ENCODE measurements at places on chromosomes 3 and 15. TPM values are rescaled to one million over a fixed set of nuclear protein-coding genes. Genes with fewer than 3 reads are reported as not detected.

DNA sequence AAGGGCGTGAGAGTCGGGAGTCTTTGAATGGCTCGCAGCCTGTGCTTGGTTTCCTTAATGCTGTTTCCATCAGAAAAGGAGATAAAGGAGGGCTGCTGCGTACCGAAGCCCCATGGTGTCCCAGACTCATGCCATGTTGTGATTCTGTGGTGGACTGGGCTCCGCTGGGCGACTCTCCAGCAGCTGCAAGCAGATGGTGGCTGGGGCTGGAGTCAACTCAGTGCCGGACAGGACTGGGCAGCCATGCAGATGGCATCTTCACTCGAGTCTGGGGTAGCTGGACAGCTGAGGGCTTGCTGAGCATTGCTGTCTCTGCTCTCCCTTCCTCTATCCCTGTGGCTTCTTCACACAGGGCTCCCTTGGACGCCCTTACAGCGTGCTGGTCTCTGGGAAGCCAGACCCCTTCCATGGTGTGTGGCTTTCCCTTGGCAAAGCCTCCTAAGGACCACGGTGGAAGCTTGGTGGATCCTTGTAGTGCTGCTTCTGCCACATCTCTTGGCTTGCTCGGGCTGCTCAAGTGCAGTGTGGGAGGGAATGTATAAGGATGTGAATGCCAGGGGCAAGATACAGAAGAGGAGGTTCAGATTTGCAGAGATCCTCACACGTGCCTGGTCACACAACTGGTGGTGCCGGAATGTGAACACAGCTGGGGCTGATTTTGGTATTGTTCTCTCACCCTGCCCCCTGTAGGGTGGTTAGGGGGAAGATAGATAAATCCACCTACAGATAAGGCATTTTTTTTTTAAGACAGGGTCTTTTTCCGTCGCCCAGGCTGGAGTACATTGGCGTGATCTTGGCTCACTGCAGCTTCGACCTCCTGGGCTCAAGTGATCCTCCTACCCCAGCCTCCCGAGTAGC, 9.0 kb downstream of the NIPA1 start:
- H3K27me3 ChIP-seq, result no peaks in the 10 kb centered on the region
- DNase-seq, result no peak
- H3K36me3 ChIP-seq, result no peaks in the 10 kb centered on the region
- no peak overlapping the region for H3K27ac ChIP-seq

TRH gene
- 0.37 TPM for total RNA-seq

GRCh38 chr15:71085809-71086208, 29.5 kb upstream of the THSD4 start:
- no peak overlapping the region for H3K27ac ChIP-seq
- DNase-seq, result no peak
- H3K27me3 ChIP-seq, result no peaks in the 10 kb centered on the region
- no peak overlapping the region for H3K4me3 ChIP-seq

PEX11A gene
- total RNA-seq, result 15.0 TPM

SIDT1 gene
- not detected for total RNA-seq

SMCO1 gene
- not detected for total RNA-seq

DNA sequence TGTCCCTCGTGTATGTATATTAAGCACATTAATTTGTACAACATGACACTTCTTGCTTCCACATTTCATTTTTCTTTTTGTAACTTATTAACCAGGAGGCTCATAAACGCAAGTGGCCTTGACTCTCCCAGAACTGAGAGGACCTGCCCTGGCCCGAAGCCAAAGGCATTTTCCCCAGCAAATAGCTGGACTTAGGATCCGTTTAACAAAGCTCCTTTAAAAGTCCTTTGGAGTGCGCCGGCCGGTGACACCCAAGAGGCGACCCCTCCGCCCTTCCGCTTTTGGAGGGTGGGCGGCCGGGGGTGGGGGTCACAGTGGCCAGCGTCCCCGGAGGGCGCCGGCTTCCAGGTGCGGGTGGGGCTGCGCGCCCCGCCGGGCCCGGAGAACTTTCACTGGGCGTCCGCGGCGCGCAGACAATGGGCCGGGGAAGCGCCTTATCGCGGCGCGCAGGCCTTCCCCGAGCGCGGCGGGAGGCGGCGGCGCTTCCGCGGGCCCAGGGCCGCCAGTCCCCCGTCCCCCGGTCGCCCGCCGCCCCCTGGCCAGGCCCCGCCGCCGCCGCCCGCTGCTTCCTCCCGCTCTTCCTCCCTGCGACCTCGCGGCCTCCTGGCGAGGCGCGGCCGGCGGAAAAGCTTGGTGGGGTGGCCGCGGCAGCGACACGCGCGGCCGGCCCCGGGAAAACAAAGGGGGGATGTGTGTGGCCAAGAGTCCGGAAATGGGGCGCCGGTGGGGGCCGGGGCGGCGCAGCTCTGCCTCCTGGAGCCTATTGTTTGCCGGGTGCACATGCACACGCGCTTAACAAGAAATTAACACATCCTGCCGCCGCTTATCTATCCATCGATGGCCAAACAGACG, 613.4 kb downstream of the MCTP2 start:
- peak overlapping the region; percentile 73 for H3K27ac ChIP-seq
- peak; percentile 68 for DNase-seq
- H3K4me3 ChIP-seq, result peak overlapping the region; percentile 24
- H3K27me3 ChIP-seq, result no peaks in the 10 kb centered on the region

TNFSF10 gene
- total RNA-seq, result 163 TPM

- H3K36me3 ChIP-seq, result no peaks in the 10 kb centered on the region
- DNase-seq, result no peak
- no peak overlapping the region for H3K27ac ChIP-seq
- peaks cover 6% of the 10 kb centered on the region for H3K4me1 ChIP-seq
- no peak overlapping the region for H3K4me3 ChIP-seq
Measured at GRCh38 chr3:133568294-133569014, 5.0 kb upstream of the CDV3 start.

PLSCR5 gene
- total RNA-seq, result not detected

GRCh38 chr15:85475317-85475701, 94.9 kb downstream of the AKAP13 start:
- H3K4me3 ChIP-seq, result no peak overlapping the region
- H3K27ac ChIP-seq, result no peak overlapping the region
- H3K36me3 ChIP-seq, result no peaks in the 10 kb centered on the region
- H3K27me3 ChIP-seq, result no peaks in the 10 kb centered on the region
- H3K4me1 ChIP-seq, result peaks cover 11% of the 10 kb centered on the region
- no peak for DNase-seq

CCDC39 gene
- not detected for total RNA-seq

GRCh38 chr3:102933377-102933776, 498.6 kb downstream of the ZPLD1 start:
- DNase-seq, result no peak
- no peak overlapping the region for H3K4me3 ChIP-seq
- H3K27me3 ChIP-seq, result no peaks in the 10 kb centered on the region
- H3K4me1 ChIP-seq, result no peaks in the 10 kb centered on the region
- no peak overlapping the region for H3K27ac ChIP-seq
- H3K36me3 ChIP-seq, result no peaks in the 10 kb centered on the region

ITIH1 gene
- not detected for total RNA-seq

PPIP5K1 gene
- total RNA-seq, result 7.1 TPM

POLQ gene
- 0.26 TPM for total RNA-seq

- no peak overlapping the region for H3K4me3 ChIP-seq
- no peak for DNase-seq
- no peaks in the 10 kb centered on the region for H3K36me3 ChIP-seq
- H3K27me3 ChIP-seq, result no peaks in the 10 kb centered on the region
- H3K27ac ChIP-seq, result no peak overlapping the region
Measured at GRCh38 chr3:27986234-27986879, 255.1 kb upstream of the CMC1 start.

KBTBD13 gene
- 0.21 TPM for total RNA-seq

- H3K4me1 ChIP-seq, result no peaks in the 10 kb centered on the region
- no peak overlapping the region for H3K27ac ChIP-seq
- no peak for DNase-seq
- H3K27me3 ChIP-seq, result no peaks in the 10 kb centered on the region
Measured at GRCh38 chr3:62454916-62455315, 81.6 kb upstream of the FEZF2 start.

DNA sequence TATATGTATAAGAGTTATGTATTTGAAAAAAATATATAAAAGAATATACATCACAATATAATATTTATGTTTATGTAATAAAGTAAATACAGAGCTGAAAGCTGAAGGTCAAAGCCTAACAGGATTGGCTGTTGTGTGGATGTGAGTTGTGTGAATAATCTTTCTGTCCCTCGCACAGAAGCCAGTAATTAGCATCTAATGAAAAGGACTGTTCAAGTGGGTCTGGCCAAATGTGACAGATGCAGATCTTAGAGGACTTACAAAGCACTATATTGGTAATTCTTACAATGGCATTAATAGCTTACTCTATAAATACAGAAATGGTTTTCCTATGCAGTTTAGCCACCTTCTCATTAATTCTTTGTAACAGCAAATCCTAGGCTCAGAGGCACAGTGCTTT, 2.4 kb downstream of the MKRN3 start:
- no peak overlapping the region for H3K27ac ChIP-seq
- DNase-seq, result no peak
- no peaks in the 10 kb centered on the region for H3K4me1 ChIP-seq
- no peak overlapping the region for H3K4me3 ChIP-seq

GRCh38 chr15:58392611-58393161, 39.1 kb upstream of the LIPC start:
- no peak overlapping the region for H3K27ac ChIP-seq
- no peak overlapping the region for H3K4me3 ChIP-seq
- no peaks in the 10 kb centered on the region for H3K4me1 ChIP-seq
- DNase-seq, result no peak

DNA sequence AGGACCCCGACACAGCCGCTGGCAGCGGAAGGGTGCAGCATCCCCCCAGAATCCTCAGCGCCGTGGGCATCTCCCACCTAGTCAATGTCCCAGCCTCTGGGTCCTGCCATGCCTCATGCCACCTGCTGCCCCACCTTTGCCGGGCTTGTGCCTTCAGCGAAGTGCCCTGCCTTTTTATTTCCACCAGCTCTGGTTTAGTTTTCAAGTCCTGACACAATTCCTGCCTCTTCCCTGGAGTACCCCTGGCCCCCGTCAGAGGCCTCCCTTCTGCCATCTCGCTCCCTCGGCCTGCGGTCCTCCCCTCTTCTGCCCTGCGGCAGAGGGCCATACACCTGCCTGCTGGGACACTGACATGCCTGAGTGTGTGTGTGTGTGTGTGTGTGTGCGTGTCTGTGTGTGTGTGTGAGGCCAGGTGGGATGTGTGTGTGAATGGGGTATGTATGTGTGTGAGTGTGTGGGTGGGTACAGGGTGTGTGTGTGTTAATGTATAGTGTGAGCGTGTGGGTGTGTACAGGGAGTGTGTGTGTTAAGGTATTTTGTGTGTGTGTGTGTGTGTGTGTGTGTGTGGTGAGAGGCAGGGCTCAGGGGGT, 129.9 kb downstream of the SMAD6 start:
- H3K27me3 ChIP-seq, result no peaks in the 10 kb centered on the region
- H3K4me3 ChIP-seq, result no peak overlapping the region
- DNase-seq, result no peak

DNA sequence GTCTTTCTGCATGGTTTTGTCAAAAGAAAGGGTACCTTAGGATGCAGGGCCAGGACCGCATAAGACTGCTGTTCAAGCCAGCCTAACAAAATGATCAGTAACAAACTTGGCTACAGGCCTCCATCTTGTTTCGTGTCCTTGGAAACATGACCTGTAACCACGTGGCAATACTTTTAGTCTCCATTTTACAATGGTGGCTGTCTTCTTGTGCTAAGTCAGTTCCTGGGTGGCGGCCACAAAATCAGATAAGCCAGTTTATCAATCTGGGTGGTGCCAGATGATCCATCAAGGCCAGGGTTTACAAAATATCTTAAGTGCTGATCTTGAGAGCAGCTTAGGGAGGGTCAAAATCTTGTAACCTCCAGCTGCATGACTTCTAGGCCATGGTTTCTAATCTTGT, 57.1 kb upstream of the GK5 start:
- H3K4me3 ChIP-seq, result no peak overlapping the region
- no peaks in the 10 kb centered on the region for H3K27me3 ChIP-seq
- no peak for DNase-seq
- H3K4me1 ChIP-seq, result no peaks in the 10 kb centered on the region
- H3K27ac ChIP-seq, result no peak overlapping the region

GRCh38 chr3:189572249-189572648, 58.9 kb upstream of the TP63 start:
- H3K4me3 ChIP-seq, result no peak overlapping the region
- H3K36me3 ChIP-seq, result no peaks in the 10 kb centered on the region
- no peak overlapping the region for H3K27ac ChIP-seq
- DNase-seq, result no peak
- H3K4me1 ChIP-seq, result no peaks in the 10 kb centered on the region

CA12 gene
- 0.29 TPM for total RNA-seq

GABRA5 gene
- total RNA-seq, result not detected

DNA sequence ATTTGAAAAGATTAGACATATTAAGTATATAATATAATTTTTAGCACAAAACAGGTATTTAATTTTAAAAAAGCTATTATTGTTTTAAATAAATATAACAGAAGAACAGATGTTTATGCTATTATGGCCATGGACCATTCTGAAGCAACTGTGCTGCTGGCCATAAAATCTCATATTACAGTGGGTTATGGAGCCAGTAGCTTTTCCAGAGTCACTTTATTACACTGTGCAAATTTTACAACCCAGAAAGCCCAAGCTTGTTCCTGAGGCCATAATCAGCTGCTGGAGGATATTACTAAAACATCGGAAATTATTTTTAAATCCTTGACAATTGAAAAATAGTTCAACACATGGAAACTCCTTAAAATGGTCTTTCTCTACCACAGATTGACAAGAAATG, 557.3 kb upstream of the KCNMB2 start:
- no peaks in the 10 kb centered on the region for H3K36me3 ChIP-seq
- H3K4me3 ChIP-seq, result no peak overlapping the region
- no peak for DNase-seq
- H3K4me1 ChIP-seq, result no peaks in the 10 kb centered on the region

C3orf85 gene
- not detected for total RNA-seq

RHO gene
- total RNA-seq, result not detected

GRCh38 chr3:46094506-46094905, 67.2 kb upstream of the XCR1 start:
- no peak overlapping the region for H3K27ac ChIP-seq
- H3K36me3 ChIP-seq, result no peaks in the 10 kb centered on the region
- H3K4me1 ChIP-seq, result no peaks in the 10 kb centered on the region
- no peak overlapping the region for H3K4me3 ChIP-seq
- no peak for DNase-seq
- H3K27me3 ChIP-seq, result no peaks in the 10 kb centered on the region

DNA sequence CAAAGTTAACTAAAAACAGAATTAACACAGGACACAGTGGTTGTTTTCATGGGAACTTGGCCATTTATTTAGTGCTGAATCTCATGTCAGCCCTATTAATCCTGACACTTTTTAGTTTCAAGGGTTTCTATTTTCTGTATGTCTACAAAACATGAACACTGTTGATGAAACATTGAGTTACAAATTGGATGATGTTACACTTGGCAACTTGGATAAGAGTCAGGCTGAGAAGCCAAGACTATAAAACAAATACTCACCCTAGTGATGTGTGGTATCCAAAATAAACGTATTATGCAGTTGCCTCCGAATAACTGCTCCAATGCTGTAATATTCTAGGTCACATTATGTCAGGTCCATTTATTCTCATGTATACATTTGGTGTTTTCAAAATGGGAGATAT, 349.6 kb downstream of the ZIC1 start:
- peak overlapping the region; percentile 53 for H3K27ac ChIP-seq
- DNase-seq, result no peak
- no peaks in the 10 kb centered on the region for H3K4me1 ChIP-seq
- H3K4me3 ChIP-seq, result no peak overlapping the region

TTC23 gene
- 24.3 TPM for total RNA-seq

PAK2 gene
- total RNA-seq, result 22.1 TPM
